OCI-M1 (cell line): ENCODE measurements at places on chromosomes 6 and 20.

DNA sequence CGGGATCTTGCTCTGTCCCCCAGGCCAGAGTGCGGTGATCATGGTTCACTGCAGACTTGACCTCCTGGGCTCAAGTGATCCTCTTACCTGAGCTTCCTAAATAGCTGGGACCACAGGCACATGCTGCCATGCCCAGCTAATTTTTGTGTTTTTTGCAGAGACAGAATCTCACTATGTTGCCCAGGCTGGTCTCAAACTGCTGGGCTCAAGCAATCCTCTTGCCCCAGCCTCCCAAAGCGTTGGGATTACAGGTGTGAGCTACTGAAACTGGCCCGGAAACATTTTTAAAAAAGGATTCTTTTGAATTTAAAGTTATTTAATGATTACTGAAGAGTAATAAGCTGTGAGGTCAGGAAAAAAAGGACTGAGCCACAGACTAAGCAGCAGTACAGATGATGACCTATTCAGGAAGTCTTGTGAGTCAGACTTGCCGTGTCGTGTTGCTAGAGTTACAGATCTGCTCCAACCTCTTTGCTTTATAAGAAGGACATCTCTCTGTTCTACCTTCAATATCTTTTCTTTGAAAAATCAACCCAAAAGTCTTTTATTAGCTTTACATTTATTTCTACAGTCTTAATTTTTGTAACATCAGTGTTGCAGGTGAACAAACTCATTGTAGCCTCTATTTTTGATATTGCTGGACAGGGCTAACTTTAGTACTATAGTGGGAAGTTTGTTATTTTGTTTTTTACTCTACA, 108.7 kb downstream of the NCOA3 start:
- DNase-seq, result peak; percentile 75

- DNase-seq, result no peak
Measured at GRCh38 chr20:8118039-8118438, 14.0 kb upstream of the PLCB1 start.

DNA sequence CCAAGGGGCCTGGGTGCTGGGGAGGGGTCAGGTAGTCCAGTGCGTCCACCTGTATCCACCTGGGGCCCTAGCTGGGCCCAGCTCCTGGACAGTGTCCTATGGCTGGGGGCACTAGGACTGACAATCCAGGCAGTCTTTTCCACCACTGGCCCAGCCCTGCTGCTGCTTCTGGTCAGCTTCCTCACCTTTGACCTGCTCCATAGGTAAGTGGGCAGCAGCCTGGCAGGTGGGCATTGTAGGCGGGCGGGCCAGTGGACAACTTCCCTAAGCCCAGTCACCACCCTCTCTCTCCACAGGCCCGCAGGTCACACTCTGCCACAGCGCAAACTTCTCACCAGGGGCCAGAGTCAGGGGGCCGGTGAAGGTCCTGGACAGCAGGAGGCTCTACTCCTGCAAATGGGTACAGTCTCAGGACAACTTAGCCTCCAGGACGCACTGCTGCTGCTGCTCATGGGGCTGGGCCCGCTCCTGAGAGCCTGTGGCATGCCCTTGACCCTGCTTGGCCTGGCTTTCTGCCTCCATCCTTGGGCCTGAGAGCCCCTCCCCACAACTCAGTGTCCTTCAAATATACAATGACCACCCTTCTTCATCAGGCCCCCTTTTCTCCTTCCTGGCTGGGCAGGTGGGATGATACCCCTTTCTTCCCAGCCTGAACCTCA, 584 bp downstream of the C20orf141 start:
- no peak for DNase-seq

- DNase-seq, result peak; percentile 75
Measured at GRCh38 chr6:96899019-96899418, 1.3 kb upstream of the NDUFAF4 start.

DNA sequence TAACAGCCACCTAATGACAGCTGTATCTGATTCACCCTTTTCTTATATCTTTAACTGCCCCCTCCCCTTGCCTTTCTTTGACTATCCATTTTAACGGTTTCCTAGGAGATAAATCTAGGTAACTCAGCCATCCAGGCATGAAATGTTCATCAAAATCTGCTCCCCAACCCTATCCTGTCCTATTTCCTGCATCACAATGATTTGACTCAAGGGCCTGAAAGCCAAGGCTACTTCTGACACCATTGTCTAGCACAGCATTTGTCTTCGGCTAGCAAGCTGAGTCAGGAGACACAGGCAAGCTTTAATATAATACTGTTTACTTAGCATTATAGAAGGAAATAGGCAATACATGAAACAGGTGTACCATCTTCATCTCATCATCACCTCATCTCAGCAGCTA, 31.6 kb upstream of the MANEA start:
- no peak for DNase-seq

GRCh38 chr20:288956-289692, 1.4 kb downstream of the C20orf96 start:
- no peak for DNase-seq

- no peak for DNase-seq
Measured at GRCh38 chr20:54194724-54195438, 13.0 kb upstream of the PFDN4 start.

DNA sequence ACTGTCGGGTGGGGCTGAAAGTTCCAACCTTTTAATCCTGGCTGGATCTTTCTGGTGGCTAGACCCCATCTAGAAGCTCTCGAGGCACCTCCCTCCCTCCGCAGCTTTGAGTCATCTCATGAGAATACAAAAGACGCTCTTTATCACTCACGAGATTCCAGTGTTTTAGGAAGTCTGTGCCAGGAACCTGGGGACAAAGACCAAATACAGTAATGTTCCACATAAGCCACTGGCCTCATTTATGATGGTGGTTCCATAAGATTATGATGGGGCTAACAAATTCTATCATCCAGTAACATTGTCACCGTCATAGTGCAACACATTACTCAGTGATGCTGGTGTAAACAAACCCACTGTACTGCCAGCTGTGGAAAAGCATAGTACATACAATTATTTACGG, 48.7 kb downstream of the NCOA7 start:
- no peak for DNase-seq

- DNase-seq, result no peak
Measured at GRCh38 chr6:128403618-128404444, 116.6 kb downstream of the PTPRK start.

DNA sequence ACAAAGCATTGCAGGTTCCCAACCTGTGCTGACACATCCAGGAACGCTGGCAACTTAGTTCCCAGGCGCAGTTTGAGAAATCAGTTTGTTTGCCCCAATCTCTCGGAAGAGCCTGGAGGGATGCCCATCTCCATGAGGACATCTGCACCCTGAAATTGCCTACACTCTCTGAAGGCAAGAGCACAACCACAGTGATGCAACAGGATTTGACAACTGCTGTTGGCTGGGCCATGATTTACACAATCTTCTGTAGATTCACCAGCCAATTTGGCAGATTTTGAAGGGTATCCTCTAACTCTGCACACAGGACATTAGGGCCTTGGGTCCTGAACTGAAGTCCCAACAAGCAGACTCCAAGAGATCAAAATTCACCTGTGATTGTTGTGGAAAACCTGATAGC, 3.4 kb downstream of the APMAP start:
- DNase-seq, result no peak

DNA sequence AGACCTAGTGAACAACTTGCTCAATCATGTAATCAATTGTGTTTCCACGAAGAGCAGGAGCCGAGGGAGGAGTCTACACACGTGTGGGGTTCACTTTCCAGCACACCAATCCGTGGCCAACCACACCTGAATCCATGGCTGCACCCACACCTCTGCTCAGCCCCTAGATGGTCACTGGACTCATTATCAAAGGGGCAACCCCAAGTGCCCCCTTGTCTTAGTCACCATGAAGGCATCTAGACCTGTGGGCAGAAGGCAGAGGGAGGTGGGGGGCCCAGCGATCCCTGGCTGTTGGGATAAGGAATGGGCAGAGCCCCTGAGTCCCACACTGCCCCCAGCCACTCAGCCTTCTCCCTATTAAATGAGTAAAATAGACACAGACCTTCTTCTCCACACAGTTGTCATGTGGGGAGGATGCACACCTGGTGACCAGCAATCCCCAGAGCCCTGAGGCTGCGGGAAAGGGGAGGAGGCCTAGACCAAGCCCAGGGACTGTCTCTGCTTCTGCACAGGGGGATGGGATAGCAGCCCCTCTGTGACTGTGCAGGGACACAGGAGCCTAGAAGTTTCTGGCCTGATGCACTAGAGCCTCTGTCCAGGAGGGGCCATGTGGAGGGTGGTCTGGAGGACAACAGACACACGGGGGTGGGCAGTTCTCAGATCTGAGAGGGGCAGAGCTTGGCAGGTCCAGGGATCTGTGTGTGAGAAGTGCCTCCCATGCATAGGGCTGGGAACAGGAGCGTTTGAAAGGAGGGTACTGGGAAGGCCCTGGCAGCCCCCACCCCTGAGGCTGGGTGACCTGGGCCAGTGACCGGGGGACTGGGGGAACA, 1.9 kb upstream of the RAET1L start:
- no peak for DNase-seq

- no peak for DNase-seq
Measured at GRCh38 chr6:52180787-52181558, 5.2 kb upstream of the IL17A start.

DNA sequence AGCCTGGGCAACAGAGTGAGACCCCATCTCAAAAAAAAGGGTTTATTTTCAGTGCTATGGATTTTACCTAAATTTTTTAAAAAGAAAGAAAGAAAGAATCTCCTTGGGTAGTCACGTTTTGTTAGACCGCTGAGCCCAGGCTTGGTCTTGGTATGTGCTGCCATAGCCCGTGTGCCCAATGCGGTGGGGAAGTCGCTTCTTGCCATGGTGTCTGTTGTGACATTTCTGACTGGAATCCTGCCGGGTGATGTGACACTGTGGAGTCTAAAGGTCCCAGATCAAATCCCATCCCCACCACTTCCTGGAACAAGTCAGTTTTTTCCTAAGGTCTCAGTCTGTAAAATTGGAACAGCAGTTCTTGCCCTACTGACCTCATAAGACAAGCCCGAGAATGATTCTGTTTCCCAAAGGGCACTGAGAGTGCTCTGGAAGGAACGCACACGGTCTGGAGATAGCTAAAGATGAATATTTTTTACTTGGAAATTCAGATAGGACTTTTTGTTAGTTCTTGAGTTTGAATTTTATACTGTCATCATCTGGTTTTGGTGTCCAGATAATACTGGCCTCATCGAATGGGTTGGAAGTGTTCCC, 225.8 kb downstream of the EYA2 start:
- DNase-seq, result no peak

- no peak for DNase-seq
Measured at GRCh38 chr6:125568609-125569008, 180.8 kb upstream of the HEY2 start.

GRCh38 chr6:29509711-29510110, 22.0 kb upstream of the MAS1L start:
- no peak for DNase-seq

- DNase-seq, result no peak
Measured at GRCh38 chr6:6971369-6971768, 136.4 kb upstream of the RREB1 start.

- DNase-seq, result no peak
Measured at GRCh38 chr6:167515873-167516507, 191.1 kb downstream of the TTLL2 start.

DNA sequence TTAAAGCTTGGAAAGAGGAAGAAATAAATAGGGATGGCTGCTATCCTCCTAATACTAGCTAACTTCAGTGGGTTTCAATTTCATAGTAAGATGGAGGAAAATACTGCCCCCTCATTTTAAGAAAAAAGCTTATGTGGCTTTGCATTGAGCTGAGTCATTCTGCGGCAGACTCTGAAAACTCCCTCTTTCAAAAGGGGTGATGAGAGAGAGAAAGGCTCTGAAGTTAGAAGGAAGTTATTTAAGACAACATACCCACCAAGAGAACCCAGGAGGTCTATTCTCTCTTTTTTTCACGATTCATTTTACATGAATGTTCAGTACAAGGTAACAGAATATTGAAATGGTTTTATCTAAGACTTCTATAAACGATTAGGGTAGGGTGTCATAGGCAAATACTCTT, 4.5 kb downstream of the PRDM13 start:
- DNase-seq, result peak; percentile 94

DNA sequence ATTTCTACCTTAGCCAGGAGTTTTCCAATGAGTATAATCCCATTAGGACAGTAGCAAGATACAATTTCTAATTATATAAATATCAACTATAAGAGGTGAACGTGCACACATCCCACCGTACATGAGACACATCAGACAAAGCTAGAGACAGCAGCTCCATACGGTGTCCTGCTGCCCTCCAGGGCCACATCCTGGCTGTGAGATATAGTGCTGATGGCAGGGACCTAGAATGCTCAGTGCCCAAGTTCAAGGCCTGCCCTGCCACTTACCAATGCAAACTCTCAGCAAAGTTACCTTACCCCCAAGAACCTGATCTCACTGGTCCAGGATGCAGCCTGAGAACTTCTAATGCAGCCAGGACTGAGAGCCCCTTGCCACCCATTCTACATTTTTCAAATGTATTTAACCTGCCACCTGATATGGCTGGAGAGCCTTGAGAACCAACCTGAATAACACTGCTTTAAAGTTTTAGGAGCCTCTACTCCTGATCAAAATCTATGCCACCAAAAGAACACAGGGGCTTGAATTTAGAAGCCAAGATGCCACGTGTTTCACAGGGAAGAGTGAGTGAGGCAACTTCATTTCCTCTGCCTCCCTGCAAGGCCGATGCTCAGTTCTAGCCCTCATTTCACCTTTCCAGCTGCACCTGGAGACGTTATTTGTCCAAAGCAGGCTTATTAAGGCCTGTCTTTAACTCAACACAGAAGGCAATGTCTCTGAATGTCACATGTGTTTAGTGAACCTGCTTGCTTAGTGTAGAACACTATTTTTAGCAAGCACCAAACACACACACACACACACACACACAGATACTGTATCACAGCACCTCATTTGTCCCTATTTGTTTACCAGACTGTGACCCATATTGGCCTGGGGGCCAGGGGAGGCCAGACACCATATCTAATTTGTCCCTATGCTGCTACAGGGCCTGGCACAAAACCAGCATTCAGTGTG, 6.1 kb downstream of the NFATC2 start:
- DNase-seq, result no peak

GRCh38 chr20:61045876-61046585, 206.0 kb upstream of the CDH4 start:
- DNase-seq, result no peak

DNA sequence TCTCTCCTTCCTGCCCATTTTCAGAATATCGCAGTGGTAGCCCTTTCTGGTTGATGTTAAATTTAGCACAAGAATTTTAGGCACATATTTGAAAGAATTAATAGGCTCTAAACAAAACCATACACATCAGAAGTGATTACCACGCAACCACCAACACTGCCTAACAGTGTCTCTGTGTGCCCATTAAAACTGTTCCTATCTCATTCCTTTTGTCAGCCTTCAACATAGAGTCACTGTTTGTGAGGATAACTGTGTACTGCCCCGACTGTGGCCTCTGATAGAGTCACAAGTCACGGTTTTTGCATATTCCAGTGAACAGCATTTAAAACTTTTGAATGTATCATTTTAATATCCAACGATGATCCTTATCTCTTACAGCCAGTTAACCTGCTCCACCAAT, 116.8 kb upstream of the TNFAIP3 start:
- DNase-seq, result no peak

GRCh38 chr20:64182146-64182865, 18.1 kb downstream of the MYT1 start:
- DNase-seq, result no peak

GRCh38 chr6:87124074-87124473, 29.2 kb upstream of the CGA start:
- no peak for DNase-seq

- no peak for DNase-seq
Measured at GRCh38 chr20:61234224-61234890, 17.7 kb upstream of the CDH4 start.

GRCh38 chr20:43345676-43346075, 112.0 kb upstream of the SRSF6 start:
- DNase-seq, result no peak

- DNase-seq, result peak; percentile 86
Measured at GRCh38 chr6:139370283-139370998, 4.0 kb downstream of the CITED2 start.
